Omental fat pad (tissue), 4 donors: ENCODE measurements at places on chromosomes 2 and 18. TPM values are rescaled to one million over a fixed set of nuclear protein-coding genes. Genes with fewer than 3 reads are reported as not detected.

DNA sequence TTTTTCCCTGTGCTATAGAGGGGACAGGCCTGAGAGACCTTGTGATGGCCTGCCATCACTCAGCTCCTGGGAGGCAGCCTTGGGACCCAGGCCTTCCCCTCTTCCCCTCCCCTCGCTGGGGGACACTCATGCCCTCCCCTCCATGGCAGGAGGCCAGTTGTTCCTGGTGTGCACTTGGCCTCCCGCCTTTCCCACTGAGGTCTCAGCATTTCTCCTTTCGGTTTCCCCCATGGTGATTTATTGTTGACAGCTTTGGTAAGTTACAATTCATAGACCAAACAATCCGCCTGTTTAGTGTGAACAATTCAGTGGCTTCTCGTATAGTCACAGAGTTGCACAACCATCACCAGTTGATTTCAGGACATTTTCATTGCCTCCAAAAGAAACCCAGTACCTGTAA, 10.2 kb upstream of the CNDP1 start:
- no peak for DNase-seq

- no peak for DNase-seq
Measured at GRCh38 chr2:110116033-110116710, 550 bp upstream of the MALL start.

SAG gene
- total RNA-seq, result not detected

DNA sequence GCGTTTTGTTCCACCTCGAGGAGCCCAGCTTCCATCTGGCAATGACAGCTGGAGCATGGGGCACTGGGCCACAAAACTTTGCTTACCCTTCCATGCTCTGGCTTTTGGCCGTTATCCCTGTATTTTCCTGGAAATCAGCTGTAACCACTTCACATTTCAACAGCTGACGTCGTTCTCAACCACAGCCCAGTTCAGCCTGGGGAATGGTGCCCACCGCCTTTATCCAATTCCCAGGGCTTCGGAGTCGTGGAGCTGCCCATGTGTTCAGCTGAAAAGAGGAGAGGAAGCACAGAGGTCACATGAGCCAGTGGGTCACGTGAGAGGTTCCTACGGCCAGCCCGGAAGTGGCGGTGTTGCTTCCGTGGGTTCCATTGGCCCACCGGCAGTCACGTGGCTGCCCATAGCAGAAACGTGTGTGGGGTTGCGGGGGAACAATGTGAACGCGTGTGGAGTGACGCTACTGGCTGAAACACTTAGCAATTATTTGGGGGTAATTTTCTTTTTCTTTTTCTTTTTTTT, 16.7 kb upstream of the EDAR start:
- no peak for DNase-seq

DNA sequence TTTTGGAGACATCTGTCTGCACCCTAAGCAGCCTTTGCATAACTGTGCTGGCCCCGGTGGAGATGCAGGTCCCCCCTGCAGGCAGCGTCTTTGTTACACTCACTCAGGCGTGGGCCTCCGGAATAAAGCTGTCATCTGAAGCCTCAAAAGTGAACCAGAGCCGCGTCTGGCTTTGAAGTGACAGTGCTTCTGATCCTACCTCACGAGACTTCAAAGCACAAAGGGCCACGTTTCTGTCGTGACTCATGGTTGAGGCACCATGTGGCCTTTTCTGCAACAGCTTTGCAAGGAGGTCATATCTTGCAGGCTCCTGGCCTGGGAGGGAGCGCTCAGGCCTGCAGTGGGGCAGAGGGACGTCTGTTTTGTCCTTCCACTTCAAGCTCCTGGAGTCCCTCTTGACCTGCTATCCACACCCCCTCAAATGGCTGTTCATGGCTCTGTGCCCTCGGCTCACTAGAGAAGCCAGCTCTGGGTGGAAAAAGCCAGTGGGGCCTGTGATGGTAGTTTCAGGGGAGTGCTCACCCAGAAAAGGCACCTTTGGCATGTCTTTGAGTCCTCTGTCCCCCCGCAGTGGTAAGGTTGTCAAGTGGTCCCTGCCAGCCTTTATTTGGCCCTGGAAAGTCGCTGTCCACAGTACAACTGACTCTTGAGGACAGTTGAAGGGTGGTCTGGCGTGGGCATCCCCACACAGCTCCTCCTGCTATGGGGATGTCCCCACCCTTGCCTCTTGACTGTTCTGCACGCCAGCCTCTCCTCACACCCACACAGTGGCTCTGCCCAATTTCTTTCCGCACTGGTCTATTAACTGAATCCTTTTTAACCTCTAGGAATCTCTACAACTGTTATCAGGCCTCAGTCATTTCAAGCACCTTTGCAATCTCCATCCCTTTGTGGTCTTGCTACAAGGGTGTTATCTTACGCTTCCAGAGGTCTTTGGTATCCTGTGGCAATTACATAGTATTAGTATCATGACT, 19.3 kb downstream of the GPR55 start:
- no peak for DNase-seq

CCDC178 gene
- 2.6 TPM for total RNA-seq
